ENCODE measurements at places on chromosomes 6 and 20.

DNA sequence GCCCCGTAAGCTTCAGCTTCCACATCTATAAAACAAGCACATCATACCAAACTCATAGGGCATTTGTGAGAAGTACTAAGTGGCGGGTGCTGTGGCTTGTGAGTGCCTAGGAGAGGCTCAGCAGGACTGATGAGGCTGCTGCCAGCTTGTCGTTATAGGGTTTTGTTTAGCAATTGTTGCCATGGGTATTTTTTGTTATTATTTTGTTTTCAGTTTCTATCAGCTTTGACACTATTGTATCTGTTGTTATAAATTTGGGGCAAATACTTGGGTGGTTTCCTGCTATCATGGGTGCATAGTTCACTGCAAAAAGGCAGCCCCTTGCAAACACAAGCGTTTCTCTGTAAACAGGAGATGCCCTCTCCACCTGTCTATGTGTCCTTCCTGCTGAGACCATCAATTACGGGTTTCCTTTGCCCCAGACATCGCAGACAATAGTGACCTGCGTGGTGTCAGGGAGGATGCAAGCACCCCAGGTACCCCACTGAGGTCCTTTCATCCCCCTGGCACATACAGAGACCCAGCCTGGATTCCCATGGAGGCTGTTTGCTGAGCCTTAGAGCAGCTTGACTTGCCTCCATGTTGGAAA is 3.1 kb upstream of the CCDC167 start:
- peak overlapping the region; percentile 26 for H3K27ac ChIP-seq
- no peaks in the 10 kb centered on the region for H3K36me3 ChIP-seq
- H3K4me1 ChIP-seq: peaks cover 3% of the 10 kb centered on the region
- no peak overlapping the region for H3K4me3 ChIP-seq
- H3K27me3 ChIP-seq: no peaks in the 10 kb centered on the region
- no peak for DNase-seq

- H3K27ac ChIP-seq: no peak overlapping the region
- H3K27me3 ChIP-seq: no peaks in the 10 kb centered on the region
- peaks cover 7% of the 10 kb centered on the region for H3K4me1 ChIP-seq
- no peak overlapping the region for H3K4me3 ChIP-seq
Measured at GRCh38 chr6:169866140-169866534, 114.7 kb downstream of the ERMARD start.

- H3K36me3 ChIP-seq: no peaks in the 10 kb centered on the region
- H3K27me3 ChIP-seq: peaks cover 4% of the 10 kb centered on the region
- DNase-seq: no peak
Measured at GRCh38 chr6:44285552-44286284, 15.5 kb downstream of the TMEM151B start.

- no peak overlapping the region for H3K4me3 ChIP-seq
- DNase-seq: no peak
- H3K27me3 ChIP-seq: peaks cover 10% of the 10 kb centered on the region
- H3K36me3 ChIP-seq: no peaks in the 10 kb centered on the region
- H3K4me1 ChIP-seq: no peaks in the 10 kb centered on the region
- no peak overlapping the region for H3K27ac ChIP-seq
Measured at GRCh38 chr6:27312950-27313271, 838 bp upstream of the POM121L2 start.

GRCh38 chr20:15487030-15487429 is 1086.2 kb downstream of the KIF16B start:
- H3K27me3 ChIP-seq: no peaks in the 10 kb centered on the region
- H3K36me3 ChIP-seq: no peaks in the 10 kb centered on the region
- H3K27ac ChIP-seq: no peak overlapping the region
- H3K4me1 ChIP-seq: no peaks in the 10 kb centered on the region

DNA sequence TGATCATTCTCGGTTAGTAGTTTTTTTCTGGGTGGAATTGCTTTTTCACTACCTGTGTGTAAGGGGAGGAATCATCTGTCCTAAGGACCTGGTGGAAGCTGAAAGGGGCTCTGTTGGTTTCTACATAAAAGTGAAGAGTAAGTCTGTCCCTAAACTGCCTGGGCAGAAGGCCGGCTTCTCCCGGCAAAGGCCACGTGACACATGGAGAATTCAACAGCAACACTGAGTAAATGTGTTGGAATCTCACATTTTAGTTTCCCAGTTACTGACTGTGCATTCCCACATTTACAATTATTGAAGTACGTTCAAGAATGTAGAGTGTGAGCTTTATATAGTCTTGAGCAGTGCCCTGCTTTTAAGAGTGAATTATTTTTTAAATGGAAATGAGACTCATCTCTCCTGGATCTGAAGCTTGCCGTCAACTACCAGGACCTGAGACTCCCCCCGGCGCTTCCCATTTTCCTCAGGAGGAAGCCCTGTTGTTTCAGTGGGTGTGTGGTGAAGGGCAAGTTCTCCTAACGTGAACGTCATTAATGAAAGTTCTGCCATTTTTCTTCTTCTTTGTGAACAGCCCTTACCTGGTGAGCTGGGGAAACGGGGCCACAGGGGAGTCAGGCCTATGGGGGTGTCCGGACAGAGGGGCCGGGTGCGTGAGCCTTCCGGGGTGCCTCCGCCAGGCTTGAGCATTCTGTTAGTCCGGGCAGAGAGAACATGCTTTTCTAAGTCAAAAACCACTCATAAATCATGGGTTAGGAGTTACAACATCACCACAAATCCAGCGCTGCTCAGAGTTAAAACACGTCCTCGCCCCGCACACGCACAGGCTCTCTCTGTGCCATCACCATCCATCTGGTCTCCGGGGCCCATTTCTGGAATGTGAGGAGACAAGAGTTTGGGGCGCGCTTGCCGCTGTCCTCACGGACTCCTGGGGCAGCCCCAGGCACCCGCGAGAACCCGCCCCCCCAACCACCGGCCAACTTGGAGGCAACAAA is 56.6 kb upstream of the SMOC2 start:
- no peaks in the 10 kb centered on the region for H3K27me3 ChIP-seq
- H3K36me3 ChIP-seq: no peaks in the 10 kb centered on the region
- no peaks in the 10 kb centered on the region for H3K4me1 ChIP-seq
- no peak overlapping the region for H3K27ac ChIP-seq

DNA sequence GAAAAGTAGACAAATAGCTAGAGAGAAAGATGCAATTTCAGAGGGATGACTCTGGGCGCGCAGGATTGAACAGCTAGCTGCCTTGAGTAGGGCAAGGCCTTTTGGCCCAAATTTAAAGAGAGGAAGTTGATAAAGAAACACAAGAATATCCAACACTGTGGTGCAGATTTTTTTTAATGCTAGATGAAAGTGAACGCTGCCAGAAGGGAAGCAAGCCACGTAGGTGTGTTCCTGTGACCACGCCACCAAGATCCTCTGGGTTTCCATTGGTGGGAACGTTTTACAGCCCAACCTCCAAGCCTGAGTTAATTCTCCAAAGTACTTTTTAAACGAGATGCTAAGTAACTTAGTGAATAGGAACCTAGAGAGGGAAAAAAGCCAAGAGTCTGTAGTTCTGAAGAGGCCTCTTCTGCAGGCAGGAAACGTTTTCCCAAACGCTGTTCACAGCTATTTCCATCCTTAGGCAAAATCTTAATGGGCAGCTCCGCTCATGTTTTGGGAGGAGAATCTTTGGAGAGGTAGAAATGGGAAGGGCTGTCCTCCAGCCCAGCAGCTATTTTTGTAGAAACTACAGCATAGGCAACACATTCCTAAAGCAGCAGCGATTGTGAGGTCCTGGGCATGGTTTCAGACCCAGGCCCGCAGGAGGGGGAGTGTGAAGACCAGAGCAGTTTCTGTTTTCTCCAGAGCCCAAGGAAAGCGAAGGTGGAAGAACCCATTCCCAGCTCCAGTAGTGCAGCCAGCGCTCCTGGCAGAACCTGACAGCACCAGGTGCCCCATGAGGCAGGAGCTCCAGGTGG is 8.2 kb downstream of the LY86 start:
- no peaks in the 10 kb centered on the region for H3K27me3 ChIP-seq
- no peak for DNase-seq
- H3K27ac ChIP-seq: no peak overlapping the region
- H3K4me3 ChIP-seq: no peak overlapping the region
- peaks cover 9% of the 10 kb centered on the region for H3K4me1 ChIP-seq
- no peaks in the 10 kb centered on the region for H3K36me3 ChIP-seq

DNA sequence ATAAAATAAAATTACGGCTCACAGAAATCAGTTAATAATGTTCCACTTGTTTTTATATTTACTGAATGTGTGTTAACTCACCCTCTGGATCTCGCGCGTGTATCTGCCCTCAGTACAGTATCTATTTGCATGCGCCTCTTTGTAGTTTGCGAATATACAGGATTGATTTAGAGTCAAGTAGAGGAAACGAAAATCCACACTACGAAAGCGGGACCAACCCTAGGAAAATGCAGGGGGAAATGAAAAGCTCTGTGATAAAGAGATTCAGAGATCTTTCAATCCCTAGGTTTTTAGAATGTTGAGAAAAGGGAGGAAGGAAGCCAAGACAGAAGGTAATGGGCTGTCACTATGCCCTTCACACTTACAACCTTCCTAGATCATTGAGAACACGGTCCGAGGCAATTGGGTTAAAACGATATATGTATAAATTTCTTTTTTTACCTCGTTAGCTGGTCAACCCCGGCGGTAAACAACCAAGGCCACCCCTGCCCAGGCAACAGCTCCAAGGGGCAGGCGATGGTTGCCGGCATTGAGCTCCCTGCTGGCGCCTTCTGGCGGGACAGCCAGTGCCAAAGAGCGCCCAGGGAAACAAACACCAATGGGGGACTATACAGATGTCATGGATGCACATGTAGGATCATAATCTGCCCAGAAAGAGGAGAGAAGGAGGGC is 792 bp upstream of the FUT9 start:
- peak; percentile 10 for DNase-seq
- H3K36me3 ChIP-seq: no peaks in the 10 kb centered on the region
- H3K27me3 ChIP-seq: peaks cover 19% of the 10 kb centered on the region
- peaks cover 3% of the 10 kb centered on the region for H3K4me1 ChIP-seq
